ENCODE measurements at places on chromosomes 16 and 17. TPM values are rescaled to one million over a fixed set of nuclear protein-coding genes. Genes with fewer than 3 reads are reported as not detected.

PPL gene
- total RNA-seq: not detected

CRYBA1 gene
- not detected for total RNA-seq

RAB26 gene
- 0.59 TPM for total RNA-seq

DNA sequence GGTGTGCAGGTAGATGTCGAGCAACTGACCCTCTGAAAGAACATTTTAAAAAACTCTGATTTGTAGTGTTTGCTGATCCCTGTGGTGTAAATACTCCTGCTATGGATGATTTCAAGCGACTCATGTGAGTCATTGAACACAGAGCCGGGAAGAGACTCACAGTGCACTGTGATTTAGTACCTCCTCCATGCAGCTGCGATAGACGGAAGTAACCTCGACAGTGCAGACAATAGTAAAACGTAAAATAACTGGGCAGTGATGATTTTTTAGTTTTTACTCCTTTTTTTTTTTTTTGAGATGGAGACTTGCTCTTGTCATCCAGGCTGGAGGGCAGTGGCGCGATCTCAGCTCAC is 8.7 kb downstream of the TBX21 start:
- no peak for DNase-seq

DNA sequence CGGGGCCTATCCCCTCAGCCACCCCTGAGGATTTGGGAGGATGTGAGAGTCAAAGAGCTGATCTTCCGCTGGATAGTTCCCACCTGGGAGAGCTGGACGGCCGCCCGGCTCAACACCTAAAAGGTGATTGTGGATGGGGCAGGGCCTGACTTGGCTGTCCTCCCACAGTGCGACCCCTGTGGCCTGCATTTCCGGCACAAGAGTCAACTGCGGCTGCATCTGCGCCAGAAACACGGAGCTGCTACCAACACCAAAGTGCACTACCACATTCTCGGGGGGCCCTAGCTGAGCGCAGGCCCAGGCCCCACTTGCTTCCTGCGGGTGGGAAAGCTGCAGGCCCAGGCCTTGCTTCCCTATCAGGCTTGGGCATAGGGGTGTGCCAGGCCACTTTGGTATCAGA is 4.5 kb downstream of the BCL6B start:
- no peak for DNase-seq

DNA sequence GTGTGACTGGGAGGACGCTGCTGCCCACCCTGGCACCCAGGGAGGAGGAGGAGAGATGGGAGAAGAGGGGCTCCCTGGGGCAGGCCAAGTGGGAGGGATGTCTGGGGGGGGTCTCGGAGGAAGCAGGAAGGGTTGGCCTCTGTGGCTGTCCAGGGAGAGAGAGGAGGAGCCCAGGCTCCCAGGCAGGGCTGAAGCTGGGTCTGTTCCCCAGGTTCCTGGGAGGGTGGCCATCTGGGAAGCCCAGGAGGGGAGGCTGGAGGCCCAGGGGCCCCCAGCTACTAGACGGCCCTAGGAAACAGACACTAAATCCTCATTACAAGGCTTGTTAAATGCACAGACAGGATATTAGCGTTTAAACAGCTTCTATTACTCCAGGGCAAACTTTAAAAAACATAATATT is 139.8 kb downstream of the ENGASE start:
- DNase-seq: no peak

DNA sequence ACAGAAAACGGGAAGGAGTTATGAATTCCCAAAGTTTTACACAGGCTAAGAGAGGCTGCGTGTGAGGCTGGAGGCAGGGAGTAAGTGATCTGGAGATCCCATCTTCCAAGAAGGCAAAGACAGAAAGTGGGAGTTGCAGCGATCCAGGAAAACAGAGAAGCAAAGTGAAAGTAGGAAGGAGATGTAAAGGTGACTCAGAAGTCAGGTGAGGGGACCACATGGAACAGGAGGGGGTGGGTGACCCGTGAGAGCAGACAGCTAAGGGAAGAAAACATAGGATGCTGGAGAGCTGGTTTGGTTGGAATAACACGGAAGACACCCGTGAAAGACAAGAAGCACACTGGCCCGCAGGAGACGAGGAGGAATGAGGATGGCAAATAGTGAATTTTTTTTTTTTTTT is 1.3 kb downstream of the ALOX12 start:
- DNase-seq: no peak

DNA sequence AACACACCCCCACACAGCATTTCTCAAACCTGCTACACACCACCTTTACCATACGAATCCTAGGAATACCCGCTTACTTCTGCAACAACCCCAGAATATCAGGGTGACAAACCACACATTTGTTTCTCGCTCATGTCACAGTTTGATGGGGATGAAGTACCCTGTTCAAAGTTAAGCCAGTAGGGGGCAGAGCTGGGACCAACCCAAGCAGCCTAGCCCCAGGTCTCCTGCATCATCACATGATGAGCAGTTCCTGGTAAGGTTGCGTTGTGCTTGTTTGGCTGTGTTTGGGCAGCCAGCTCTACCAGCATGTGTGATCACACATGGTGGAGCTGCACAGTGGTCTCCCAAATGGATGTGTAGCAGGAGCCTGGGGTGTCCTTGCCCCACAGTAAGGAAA is 103.6 kb upstream of the C16orf82 start:
- DNase-seq: peak; percentile 9

DNA sequence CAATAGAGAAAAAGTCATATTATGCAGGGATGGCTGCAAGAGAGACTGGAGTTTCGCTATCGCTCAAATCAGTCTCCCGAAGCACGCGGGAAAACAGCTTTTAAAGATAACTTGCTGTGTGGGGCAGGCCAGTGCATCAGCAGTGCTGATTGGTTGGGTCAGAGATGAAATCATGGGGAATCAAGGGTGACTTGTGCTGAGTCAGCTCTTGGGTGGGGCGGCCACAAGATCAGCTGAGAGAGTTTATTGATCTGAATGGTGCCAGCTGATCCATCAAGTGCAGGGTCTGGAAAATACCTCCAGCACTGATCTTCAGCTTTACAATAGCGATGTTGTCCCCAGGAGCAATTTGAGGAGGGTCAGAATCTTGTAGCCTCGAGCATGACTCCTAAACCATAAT is 430.5 kb downstream of the RBFOX1 start:
- no peak for DNase-seq

DNA sequence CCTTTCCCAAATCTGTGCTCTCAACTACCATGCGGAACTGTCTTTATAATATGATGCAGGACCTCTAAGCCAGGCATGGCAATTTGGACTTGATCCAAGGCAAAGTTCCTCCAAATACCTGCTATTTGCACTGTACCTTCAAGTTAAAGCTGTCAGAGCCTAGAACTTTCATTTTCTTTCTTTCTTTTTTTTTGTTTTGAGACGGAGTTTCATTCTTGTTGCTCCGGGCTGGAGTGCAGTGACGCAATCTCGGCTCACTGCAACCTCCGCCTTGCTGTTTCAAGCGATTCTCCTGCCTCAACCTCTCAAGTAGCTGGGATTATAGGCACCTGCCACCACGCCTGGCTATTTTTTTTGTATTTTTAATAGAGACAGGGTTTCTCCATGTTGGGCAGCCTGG is 51.7 kb downstream of the ARHGAP27 start:
- no peak for DNase-seq

- DNase-seq: peak; percentile 13
Measured at GRCh38 chr17:48791128-48792032, 25.6 kb downstream of the TTLL6 start.
